ENCODE measurements at places on chromosomes 12 and 14. TPM values are rescaled to one million over a fixed set of nuclear protein-coding genes. Genes with fewer than 3 reads are reported as not detected.

DNA sequence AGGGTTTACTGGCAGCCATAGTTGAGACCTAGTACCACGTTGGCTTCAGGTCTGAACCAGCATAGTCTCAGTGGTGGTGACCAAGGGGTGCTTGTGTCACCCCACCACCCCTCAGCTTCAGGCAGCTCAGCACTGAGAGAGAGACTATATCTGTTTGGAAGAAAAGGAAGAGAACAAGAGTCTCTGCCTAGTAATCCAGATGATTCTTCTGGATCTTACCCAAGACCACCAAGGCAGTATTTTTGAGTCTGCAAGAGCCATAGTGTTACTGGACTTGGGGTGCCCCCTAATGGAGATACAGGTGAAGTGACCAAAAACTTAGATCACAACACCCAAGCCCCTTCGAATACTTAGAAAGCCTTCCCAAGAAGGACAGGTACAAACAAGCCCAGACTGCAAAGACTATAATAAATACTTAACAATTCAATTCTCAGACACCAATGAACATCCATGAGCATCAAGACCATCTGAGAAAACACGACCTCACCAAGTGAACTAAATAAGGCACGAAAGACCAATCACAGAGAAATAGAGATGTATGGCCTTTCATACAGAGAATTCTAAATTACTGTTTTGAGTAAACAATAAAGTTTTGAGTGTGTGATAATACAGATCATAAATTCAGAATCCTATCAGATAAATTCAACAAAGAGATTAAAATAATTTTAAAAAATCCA is 107.0 kb downstream of the HELB start:
- peak; percentile 18 for ATAC-seq

GRCh38 chr12:9041321-9041720 is 52.0 kb downstream of the KLRG1 start:
- no peak for ATAC-seq

DNA sequence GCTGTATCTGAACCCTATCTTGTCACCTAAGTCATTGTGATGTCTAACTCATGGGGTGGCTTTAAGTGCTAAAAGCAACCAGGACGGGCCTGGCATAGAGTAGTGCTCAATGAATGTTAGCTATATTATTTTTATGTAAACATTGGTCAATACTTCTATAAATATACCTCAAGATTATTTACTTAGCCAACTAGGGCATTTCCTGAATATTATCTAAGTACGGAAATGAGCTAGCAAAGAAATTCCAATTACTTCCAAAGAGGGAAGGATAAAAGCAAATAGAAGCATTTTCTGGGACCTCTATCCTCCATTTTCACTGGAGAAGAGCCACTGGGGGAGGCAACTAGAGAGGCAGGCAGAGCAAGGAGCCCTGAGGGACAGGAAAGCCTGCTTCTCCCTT is 20.6 kb downstream of the CCDC92 start:
- no peak for ATAC-seq

P2RX7 gene
- 4.1 TPM for total RNA-seq

HIF1A gene
- 155 TPM for total RNA-seq
